Mononuclear cell (primary cell): ENCODE measurements at places on chromosomes 4 and X. TPM values are rescaled to one million over a fixed set of nuclear protein-coding genes. Genes with fewer than 3 reads are reported as not detected.

The IRAK1 gene
- total RNA-seq, result 37.0 TPM

The TSPAN6 gene
- 0.94 TPM for total RNA-seq

The S100P gene
- total RNA-seq, result 0.31 TPM

The CXCL5 gene
- total RNA-seq, result 9.6 TPM

The PCDH7 gene
- not detected for total RNA-seq

The ARHGAP24 gene
- total RNA-seq, result 32.1 TPM

The MAGEC3 gene
- total RNA-seq, result not detected

The RIBC1 gene
- 1.0 TPM for total RNA-seq
